ENCODE measurements at places on chromosomes 5 and 9.

GRCh38 chr5:113900816-113901215, 387.3 kb downstream of the YTHDC2 start:
- no peak for DNase-seq

- DNase-seq: no peak
Observed at GRCh38 chr5:3592298-3592697, 3.3 kb upstream of the IRX1 start.

GRCh38 chr5:131630208-131630962, 4.6 kb downstream of the RAPGEF6 start:
- no peak for DNase-seq

DNA sequence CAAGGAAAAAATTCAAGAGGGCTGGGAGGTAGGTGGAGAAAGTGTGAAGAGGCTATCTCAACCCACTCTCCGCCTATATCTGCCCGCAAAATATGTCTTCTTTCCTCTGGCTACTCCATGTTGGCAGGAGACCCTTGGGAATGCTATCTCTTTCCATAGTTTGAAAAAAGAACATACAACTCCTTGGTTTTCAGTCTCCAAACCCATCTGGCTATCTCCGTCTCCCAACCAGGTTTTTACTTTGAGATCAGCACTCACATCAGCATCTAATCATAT, 109.9 kb upstream of the IFNE start:
- DNase-seq: no peak

GRCh38 chr5:10761933-10762775, 1.1 kb upstream of the DAP start:
- DNase-seq: peak; percentile 22

GRCh38 chr9:81116340-81117137, 572.8 kb downstream of the TLE1 start:
- no peak for DNase-seq

DNA sequence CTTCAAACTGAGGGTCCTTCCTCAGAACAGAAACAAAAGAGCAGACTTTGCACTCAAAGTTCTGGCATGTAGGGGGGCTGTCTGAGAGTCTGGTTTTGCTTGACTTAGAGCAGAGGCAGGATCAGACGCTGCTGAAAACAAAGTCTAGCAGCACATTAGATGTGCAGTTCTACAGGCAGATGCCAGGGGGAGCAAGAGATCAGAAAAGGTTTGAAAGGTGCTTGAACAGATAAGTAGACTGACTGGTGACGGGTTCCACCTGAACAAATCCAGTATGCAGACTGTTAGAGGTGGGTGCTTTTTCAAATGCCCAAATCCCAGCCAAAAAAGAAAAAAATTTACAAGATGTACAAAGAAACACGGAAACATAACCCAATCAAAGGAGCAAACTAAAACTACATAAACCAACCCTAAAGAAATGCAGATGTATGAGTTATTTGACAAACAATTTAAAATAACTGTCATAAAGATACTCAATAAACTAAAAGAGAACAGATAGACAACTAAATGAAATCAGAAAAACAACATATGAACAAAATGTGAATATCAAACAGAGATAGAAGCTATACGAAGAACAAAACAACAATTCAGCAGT, 194.7 kb upstream of the FREM1 start:
- DNase-seq: peak; percentile 44

GRCh38 chr5:28855626-28856025, 1817.2 kb upstream of the CDH9 start:
- DNase-seq: no peak

DNA sequence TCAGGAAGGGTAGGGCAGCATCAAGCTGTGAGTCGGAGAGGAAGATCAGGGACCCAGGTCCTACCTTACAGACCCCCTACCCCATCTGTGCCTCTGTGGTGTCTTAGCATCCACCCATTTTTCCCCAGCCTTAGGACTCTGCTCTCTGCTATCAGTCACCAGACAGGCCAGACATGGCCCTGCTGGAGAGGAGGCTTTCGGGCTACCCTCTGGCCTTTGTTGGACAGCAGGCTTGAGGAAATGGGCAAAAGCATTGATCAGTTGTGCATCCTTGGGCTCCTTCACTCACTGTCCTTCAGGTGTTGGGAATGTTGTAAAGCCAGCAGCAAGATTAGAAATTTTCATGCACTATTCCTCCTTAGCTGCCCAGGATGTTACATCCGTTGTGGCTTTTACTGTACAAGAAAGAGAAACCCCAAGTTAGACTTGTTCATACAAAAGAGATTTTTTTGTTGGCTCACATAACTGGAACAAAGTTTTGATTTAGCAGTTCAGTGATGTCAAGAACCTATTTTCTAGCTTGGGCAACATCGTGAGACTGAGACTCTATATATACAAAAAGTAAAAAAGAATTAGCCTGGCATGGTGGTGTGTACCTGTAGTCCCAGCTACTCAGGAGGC, 17.4 kb upstream of the TNFAIP8 start:
- DNase-seq: no peak

DNA sequence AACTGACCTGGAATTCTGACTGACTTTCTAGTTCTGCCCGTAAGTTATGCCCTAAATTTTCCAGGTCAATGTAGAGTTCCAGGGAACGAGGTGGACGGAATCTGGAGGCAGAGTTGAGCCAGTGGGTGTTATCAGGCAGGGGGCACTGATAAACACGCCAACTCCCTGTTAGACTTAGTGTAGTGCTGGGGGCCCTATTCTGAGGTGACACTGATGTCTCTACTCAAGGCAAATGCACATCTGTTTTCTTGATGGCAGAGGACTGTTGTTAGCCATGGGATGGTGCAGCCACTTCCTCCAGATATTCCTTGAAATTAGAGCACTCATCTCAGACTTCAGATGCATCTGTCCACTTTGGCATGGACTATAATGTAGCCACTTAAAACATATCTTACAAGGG, 83.5 kb downstream of the C9orf152 start:
- DNase-seq: no peak

DNA sequence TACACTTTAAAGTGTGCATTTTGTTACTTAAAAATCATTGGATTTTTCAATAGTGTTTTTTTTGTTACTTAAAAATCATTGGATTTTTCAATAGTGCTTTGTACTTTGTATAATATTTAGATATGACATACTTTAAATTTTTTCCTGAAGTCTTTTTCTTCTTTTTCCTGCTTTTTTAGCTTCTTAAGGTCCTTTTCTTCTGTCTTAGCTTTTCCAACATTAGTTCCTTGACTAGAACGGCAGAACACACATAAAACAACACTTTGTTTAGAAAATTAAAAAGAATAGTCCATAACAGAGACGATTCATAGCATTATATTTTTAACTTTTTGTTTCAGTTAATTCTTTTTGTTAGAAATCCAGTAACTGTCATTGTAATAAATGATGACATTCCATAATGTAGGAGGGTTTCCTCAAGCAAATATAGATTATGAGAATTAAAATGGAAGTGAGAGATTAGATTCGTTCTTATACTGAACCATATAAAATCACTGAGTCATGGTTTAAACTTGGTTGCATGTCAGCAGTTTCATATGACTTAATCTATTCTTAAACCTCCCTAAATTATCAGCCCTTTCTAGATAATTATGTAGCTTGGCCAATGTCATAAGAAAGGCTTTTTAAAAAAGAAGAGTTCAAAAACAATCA, 45.3 kb upstream of the RICTOR start:
- DNase-seq: peak; percentile 47

GRCh38 chr5:68371607-68372006, 156.1 kb downstream of the PIK3R1 start:
- no peak for DNase-seq

DNA sequence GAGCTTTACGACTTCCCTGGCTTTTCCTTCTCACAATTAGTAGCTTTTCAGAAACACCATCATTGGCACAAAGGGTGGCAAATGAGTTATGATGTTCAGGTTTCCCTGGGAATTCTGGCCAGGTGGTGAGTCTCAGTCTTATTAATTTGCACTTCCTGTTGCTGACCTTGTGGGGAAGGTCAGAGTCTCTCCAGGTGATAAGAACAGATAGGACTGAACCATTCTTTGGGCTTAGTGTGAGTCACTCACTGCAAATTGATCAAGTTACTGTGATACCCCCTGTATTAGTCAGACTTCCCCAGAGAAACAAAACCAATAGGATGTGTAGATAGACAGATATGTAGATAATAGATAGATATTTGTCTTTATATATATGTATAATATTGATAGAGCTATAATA, 53.8 kb upstream of the RANBP3L start:
- DNase-seq: no peak

DNA sequence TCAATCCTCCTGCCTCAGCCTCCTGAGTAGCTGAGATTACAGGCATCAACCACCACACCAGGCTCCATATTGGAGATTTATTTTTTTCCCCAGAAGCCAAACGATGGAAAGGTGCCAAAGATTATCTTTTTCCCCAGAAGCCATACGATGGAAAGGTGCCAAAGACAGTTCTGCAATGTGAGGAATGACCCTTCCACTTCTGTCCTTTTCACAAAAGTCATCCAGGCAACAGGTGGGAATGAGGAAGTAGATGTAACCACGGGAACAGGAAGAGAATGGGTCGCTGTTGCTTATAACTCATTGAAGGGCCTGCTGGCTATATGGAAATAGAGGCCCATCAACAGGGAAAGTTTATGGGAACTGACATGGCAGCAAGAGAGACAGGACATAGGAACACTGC, 233.7 kb upstream of the MSX2 start:
- DNase-seq: no peak

GRCh38 chr5:132380047-132380446, 10.5 kb downstream of the SLC22A5 start:
- no peak for DNase-seq

- no peak for DNase-seq
Observed at GRCh38 chr9:111294691-111295451, 35.2 kb downstream of the OR2K2 start.

DNA sequence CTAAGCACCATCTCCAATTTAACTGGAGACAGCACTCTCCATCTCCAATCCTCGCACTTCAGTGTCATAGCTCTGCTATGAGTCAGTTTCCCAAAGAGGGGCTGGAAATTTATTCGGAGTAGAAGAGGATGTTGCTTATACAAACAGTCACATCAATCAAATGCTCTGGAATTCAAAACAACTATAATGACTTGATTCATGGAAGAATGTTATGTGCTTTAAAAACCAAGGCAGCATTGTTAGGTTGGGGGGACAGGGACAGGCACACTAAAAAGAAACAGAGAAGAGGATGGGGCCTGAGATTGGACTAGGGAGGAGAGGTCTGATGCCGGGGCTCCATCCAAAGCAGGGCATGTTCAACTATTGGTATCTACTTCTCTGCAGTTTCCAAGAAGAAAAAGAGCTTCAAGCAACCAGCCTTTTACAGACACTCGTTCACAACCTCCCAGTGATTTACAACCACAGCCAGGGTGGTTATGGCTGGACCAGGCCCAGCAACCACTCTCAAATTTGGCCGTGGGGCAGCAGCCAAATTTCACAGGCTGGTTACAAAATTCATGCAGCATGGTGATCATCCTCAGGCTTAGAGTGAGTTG, 117.5 kb upstream of the ZNF366 start:
- DNase-seq: peak; percentile 54

GRCh38 chr9:136392538-136393449, 7.2 kb downstream of the SNAPC4 start:
- no peak for DNase-seq

GRCh38 chr5:82165740-82166530, 112.2 kb downstream of the RPS23 start:
- DNase-seq: peak; percentile 97

DNA sequence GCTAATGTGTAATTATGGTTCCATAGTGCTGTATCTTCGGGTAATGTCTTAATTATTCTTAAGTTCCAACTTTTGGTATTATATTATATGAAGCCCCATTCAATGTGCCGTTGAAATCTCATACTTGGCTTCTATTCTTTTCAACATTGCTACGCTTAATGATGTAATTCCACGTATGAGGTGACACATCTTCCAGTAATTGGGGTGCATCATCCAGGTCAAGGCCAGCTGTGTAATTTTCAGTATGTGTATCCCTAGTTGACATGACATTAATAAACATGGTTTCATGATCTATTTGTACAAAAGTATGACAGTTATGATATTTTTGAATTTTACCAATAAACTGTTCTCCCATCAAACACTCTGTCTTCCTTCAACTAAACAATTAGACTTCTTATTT, 546.3 kb downstream of the CTNND2 start:
- DNase-seq: no peak

DNA sequence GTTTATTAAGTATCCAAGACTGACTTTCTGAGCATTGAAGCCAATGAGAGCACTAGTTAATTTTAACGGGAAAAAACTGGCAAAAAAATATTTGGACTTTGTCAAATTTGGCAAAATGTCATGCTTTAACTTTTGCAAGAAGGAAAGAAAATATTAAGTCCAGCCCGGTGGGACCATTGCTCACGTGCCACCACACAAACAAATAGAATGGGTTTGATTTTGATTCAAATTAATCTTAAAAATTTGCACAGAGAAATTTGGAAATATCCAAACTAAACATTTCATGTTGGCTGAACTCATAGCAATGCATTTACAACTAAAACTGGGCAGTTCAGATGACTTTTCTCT, 302.2 kb downstream of the EBF1 start:
- no peak for DNase-seq

DNA sequence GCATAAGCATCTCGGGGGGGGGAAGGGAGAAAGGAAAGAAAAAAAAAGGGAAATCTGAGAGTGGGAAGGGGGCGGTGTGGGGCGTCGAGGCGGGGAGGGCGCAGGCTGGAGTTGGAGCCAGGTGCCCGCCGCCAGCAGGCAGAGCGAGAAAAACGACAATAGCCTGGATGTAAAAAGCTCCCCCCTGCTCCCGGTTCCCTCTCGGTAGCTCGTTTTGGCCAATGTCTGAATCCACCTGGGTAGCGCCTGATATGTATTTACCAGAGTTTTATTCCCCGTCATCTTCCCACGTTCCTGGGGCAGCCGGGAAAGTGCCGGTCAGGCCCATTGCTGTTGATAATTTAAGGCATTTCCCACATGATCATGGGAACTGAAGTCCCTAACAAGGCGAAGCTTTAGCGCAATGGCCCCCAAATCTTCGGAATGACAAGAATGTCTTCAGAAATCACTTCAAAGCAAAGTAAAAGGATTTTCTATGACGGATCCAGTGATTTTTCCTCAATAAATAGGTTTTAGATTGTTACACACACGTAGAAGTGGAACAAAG, 3.0 kb upstream of the OTP start:
- DNase-seq: no peak

GRCh38 chr9:130944510-130945058, 5.5 kb upstream of the FIBCD1 start:
- no peak for DNase-seq

DNA sequence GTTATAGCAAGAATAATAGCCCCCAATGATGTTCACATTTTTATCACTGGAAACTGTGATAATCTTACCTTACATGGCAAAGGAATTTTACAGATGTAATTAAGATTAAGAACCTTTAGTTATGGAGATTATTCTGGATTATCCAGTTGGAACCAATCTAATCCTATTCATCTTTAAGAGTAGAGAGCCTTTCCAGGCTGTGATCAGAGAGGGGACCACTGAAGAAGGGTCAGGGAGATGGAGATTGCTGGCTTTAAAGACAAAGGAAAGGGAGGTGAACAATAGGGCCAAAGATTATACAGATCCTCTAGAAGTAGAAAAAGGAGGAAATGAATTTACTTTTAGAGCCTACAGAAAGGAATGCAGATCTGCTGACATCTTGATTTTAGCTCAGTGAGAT, 253.5 kb upstream of the GRIN3A start:
- DNase-seq: no peak
